Sigmoid colon (tissue), 7 donors: ENCODE measurements at places on chromosomes 3 and 15. TPM values are rescaled to one million over a fixed set of nuclear protein-coding genes. Genes with fewer than 3 reads are reported as not detected.

DNA sequence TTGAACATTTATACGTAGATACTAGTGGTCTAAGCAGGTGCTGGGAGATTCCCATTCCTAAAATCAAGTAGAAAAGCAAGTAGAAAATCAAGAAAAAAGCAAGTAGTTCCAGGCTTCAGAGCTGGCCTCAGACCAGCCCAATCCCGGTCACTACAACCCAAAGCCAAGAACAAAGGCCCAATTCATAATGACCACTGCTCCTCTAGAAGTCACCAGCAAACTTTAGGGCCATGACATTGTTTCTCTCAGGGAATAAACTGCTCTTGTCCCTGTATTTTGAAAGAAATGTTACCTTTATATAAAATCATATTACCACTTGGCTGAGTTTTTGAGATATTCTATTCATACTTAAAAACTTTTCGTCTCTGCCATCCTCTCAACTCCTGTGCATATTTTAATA, 106.3 kb upstream of the IL12A start:
- H3K27ac ChIP-seq: peak overlapping the region; percentile 74
- no peak overlapping the region for H3K4me3 ChIP-seq
- no peak for DNase-seq

The SETD5 gene
- 75.2 TPM for total RNA-seq

DNA sequence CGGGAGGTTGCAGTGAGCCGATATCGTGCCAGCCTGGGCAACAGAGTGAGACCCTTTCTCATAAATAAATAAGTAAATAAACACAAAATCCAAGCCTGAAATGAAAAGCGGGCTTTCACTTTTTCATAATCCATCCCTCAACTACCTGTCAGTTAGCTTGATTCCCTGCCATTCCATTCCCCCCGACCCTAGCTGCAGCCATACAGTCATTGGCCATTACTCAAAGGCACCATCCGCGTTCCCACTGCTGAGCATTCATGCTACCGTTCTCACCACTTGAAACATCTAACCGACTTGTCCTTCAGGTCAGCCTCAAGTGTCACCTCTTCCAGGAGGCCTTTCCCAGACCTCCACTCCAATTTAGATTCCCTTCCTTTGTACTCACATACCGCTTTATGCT, 1.1 kb upstream of the PARL start:
- peaks cover 27% of the 10 kb centered on the region for H3K4me1 ChIP-seq
- DNase-seq: no peak
- no peaks in the 10 kb centered on the region for H3K27me3 ChIP-seq
- H3K4me3 ChIP-seq: no peak overlapping the region
- H3K36me3 ChIP-seq: no peaks in the 10 kb centered on the region
- peak overlapping the region; percentile 76 for H3K27ac ChIP-seq

GRCh38 chr3:181716966-181717365, 5.2 kb downstream of the SOX2 start:
- no peak overlapping the region for H3K4me3 ChIP-seq
- DNase-seq: no peak
- peaks cover 9% of the 10 kb centered on the region for H3K4me1 ChIP-seq
- H3K36me3 ChIP-seq: no peaks in the 10 kb centered on the region
- H3K27ac ChIP-seq: no peak overlapping the region

The ZNF717 gene
- total RNA-seq: 8.3 TPM
